ENCODE measurements at places on chromosomes 1 and 21.
A peak's percentile ranks its signal among the peaks of the same experiment; 100 is the strongest.

DNA sequence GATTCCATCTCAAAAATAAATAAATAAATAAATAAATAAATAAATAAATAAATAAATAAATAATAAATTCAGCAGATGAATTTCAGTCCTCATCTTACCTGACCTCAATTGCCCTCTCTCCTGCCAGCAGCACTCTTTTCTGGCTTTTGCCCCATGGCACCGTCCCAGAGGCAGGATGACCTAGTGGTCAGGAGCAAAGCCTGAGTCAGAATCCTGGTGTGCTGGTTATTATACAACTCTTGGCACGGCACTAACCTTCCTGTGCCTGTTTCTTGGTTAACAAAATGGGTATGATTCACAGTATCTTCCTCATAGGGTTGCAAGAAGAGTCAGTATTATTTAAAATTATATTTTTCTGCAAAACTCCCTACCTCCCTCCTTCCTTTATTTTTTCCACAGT, 43.0 kb downstream of the NKAIN1 start:
- DNase-seq, result no peak

GRCh38 chr1:244674446-244674845, 21.5 kb downstream of the DESI2 start:
- DNase-seq, result no peak

DNA sequence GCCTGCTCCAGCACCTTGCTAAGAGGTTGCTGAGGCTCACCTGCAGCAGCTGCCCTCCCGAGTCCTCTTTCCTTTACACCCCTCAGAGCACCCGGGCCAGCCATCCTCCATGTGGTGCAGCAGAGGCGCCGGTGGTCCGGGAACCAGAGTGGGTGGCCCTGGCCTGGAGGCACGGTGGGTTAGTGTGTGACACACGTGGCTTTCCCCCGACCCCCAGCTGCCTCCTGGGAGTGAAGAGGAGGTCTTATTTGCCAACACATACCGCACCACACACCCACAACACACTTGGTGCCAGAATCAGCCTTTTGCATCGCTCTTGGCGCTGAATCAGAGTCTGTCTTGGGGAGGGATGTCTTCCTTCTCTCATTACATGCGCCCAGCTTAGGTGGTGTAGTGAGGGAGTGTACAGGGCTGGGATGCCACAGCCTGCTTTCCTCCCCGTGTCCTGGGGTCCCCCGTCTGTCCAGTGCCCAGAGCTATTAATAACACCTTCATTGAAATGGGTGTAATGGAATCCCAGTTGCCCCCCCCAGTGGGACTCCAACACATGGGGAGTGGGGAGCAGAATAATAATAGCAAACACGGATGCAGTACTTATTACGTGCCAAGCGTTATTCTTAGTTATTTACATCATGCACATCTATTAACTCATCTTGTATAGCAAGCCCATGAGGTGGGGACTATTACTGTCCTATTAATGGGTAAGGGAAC, 38.2 kb downstream of the MAPKAPK2 start:
- no peak for DNase-seq

GRCh38 chr1:227958617-227959324, 11.0 kb upstream of the WNT9A start:
- no peak for DNase-seq

- no peak for DNase-seq
These were observed 40.2 kb upstream of the FCER1A start for GRCh38 chr1:159261721-159262494.

- DNase-seq, result no peak
These were observed 11.8 kb upstream of the TMEM39B start for GRCh38 chr1:32060914-32061313.

GRCh38 chr21:40349591-40349990, 482.4 kb downstream of the PCP4 start:
- no peak for DNase-seq

DNA sequence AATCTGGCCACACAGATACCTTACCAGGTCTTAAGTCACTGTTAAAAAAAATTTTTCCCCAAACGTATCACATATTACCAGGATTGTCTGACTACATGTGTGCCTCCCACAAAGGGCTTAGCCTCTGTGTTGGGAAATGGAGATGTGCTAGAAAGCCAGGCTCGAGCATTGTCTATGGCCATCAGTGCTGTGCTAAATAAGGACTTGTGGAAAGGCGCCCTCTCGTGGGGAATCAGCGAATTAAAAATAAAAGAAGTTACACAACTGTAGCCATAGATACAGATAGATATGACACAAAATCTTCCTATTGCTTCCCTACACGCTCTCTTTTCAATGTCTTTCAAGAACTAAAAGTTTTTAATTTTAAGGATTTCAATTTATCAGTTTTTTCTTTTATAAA, 47.5 kb upstream of the CRNN start:
- peak; percentile 29 for DNase-seq

GRCh38 chr1:183864611-183865010, 59.7 kb downstream of the RGL1 start:
- no peak for DNase-seq

GRCh38 chr1:226520640-226521355, 27.8 kb upstream of the STUM start:
- no peak for DNase-seq

- no peak for DNase-seq
These were observed 55.9 kb upstream of the BTG3 start for GRCh38 chr21:17668479-17669140.

DNA sequence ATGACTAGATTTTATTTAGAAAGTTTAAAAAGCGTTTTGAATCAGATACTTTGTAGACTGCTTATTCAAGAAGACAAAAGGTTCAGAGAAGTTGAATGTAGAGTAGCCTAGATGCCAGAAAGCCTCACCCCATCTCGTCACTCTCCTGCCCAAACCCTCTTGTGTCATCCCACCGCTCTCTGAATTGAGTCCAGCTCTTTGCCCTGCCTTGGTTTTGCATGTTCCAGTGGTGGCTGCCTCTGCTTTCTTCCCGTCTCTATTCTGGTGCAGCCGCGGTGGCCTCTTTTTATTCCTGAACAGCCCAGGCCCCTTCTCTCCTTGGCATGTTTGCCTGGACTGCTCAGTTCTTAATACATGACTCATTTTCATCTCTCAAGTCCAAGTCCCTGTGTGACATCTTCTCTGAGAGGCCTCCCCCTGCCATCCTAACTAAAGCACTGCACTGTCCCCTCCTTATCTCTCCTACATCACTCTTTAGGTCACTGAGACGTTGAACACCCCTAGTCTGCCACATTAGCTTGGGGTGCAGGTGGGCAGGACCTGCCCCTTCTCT, 22.9 kb downstream of the PRDM2 start:
- DNase-seq, result no peak

GRCh38 chr1:160499631-160500030, 23.4 kb downstream of the SLAMF6 start:
- DNase-seq, result no peak

- DNase-seq, result no peak
These were observed 41.2 kb downstream of the TRIM11 start for GRCh38 chr1:228365271-228366061.

- peak; percentile 68 for DNase-seq
These were observed 22.6 kb downstream of the CASP9 start for GRCh38 chr1:15501208-15502032.

GRCh38 chr1:188070848-188071247, 1242.1 kb downstream of the PLA2G4A start:
- no peak for DNase-seq

- DNase-seq, result peak; percentile 75
These were observed 65.4 kb downstream of the PLEKHA6 start for GRCh38 chr1:204294357-204294756.

GRCh38 chr1:6314503-6314902, 53.6 kb upstream of the GPR153 start:
- no peak for DNase-seq

DNA sequence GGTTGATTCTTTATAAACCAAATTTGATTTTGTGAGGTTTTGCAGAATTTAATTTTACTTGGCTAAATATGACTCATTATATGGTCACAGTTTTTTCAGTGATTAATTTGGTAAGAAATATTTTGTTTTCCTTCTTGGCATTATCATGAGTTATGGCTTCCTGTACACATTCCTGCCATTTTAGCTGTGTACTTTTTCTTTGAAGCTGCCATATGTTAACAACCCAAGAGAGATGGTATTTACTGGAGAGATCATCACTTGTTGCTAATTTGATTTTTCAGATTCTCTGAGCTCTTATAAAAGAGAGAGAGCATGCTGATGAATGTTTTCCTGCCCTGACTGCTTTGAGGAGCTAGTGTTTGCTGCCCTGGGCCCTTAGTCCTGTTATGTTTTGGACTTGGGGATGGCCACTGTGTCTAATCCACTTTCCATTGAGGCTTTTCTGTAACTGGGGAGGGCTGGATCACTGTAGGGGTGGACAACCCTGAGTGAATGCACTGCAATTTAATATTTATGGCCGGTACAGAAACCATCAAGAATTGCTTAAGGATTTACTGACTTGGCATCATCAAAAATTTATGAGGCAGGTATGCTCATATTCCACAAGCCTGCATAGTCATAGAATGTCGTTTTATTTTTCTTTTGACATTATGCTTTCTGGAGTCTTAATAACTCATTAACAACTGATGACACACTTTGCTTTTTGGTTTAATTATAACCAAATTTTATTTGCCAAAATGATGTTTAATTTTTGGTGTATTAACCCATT, 200.9 kb downstream of the DISC1 start:
- peak; percentile 67 for DNase-seq

- no peak for DNase-seq
These were observed 2.6 kb downstream of the PABPC4 start for GRCh38 chr1:39573736-39574624.

GRCh38 chr1:59433440-59433813, 136.5 kb downstream of the FGGY start:
- DNase-seq, result no peak

GRCh38 chr1:93394514-93394913, 48.8 kb downstream of the DR1 start:
- no peak for DNase-seq

DNA sequence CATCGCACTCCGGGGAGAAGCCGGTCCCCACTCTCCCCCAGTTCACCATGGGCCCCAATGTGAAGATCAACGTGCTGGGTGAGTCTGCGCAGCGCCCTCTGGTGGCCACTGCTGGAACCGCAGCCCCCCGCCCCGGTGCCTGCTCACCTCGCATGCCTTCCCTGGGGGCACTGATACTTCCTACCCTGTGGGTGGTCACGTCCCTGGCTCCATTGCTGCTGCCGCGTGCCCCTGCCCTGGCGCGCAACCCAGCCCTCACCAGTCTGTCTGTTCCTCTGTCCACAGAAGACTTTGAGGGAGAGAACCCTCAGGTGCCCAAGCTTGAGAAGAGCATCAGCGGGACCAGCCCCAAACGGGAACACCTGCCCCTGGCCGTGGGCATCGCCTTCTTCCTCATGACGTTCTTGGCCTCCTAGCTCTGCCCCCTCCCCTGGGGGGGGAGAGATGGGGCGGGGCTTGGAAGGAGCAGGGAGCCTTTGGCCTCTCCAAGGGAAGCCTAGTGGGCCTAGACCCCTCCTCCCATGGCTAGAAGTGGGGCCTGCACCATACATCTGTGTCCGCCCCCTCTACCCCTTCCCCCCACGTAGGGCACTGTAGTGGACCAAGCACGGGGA, 7.6 kb downstream of the EFNA3 start:
- peak; percentile 74 for DNase-seq

- DNase-seq, result no peak
These were observed 49.1 kb downstream of the LRRC71 start for GRCh38 chr1:156969496-156969895.

GRCh38 chr1:231643071-231643934, 16.7 kb downstream of the DISC1 start:
- DNase-seq, result no peak

DNA sequence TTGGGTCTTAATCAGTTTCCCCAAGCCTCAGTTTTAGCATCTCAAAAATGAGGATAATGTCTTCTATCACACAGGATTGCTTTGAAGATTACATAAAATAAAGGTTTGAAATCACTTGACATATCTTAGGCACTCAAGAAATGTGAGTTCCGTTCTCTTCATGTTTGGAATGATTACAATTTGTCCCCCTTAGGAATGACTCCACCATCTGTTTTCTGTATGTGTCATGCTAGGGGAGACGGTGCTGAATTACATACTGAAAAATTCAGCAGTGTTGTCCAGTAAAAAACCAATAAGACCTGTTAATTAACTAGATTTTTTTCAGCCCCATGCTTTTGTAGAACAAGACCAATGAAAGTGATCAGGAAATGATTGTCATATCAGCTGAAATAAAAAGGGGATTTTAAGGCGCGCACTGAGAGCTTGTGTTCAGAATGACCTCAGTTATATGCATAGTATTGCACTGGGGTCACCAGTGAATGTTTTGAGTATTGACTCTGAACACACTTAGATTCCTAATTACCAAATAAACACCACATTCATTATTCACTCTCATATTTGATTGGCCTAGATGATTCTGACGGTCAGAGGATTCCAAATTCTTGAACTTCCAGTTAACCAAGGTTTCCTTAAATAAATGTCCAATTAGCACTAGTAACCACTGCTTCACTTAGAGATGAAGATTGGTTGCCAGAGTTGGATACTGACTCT, 114.5 kb upstream of the KCNK2 start:
- DNase-seq, result no peak

DNA sequence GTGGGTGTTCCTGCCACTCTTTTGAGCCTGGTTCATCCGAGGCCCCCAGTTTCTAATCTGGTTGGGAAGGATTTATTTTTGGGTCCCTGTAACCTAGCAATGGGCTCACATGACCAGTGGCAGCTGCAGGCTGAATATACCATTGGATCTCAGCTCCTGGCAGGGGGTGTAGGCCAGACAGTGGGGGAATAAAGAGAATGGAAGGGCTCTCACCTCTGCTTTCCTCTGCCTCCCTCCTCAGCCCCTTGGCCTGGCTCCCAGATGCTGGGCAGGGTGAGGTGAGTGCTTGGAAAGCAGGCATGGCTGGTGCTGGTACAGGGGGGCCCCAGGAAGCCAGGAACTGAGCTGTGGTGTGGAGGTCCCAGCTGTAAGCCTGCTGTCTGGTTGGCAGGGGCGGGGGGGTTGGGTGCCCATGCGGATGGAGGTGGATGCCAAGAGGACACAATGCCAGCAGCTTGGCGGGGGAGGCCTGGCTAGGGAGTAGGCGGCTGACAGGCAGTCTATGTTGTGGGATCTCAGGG, 3.6 kb upstream of the GPR61 start:
- DNase-seq, result no peak

Measured in HTR-8/SVneo (cell line).